Effector CD4-positive, alpha-beta T cell (primary cell): ENCODE measurements at places on chromosomes 1 and 21.
A peak's percentile ranks its signal among the peaks of the same experiment; 100 is the strongest.

GRCh38 chr1:226491093-226491850 is 57.3 kb upstream of the STUM start:
- DNase-seq = no peak

GRCh38 chr1:110722807-110723206 is 48.1 kb upstream of the KCNA3 start:
- no peak for DNase-seq

- DNase-seq = no peak
These were observed 56.3 kb downstream of the DPH5 start for GRCh38 chr1:100969327-100969726.

DNA sequence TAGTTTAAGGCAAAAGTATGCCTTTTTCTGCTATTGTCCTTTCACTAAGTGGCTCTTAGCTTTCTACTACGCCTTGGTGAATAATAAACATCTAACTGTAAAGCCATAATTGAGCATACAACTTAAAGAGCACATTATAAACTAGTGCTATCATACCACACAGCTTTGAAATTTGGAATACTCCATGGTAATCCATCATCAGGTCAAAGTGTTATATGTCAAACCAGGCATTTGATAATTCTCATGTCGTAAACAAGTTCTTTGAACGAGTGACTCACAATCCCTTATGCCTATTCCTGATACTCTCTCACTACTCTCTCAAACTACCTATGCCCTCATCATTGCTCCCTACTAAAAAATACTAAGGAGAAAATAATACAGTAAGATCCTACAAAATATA is 60.3 kb upstream of the FMN2 start:
- no peak for DNase-seq

DNA sequence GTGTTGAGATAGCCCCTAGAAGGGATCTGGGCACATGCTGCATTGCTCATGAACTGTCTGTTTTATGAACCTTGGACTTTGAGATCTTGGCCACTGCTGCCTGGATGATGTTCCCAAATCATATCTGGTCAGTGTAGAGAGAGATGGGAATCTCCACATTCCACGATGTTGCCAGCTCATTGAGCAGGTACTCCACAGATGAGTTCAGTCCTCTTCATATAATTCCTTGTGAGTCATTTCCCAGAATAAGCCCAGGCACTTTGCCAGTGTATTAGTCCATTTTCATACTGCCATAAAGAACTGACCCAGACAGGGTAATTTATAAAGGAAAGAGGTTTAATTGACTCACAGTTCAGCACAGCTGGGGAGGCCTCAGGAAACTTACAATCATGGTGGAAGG is 254.0 kb upstream of the RUNX1 start:
- no peak for DNase-seq

- no peak for DNase-seq
These were observed 28.5 kb downstream of the ETNK2 start for GRCh38 chr1:204123376-204123775.

- DNase-seq = no peak
These were observed 3.8 kb upstream of the HPCAL4 start for GRCh38 chr1:39695016-39695415.

DNA sequence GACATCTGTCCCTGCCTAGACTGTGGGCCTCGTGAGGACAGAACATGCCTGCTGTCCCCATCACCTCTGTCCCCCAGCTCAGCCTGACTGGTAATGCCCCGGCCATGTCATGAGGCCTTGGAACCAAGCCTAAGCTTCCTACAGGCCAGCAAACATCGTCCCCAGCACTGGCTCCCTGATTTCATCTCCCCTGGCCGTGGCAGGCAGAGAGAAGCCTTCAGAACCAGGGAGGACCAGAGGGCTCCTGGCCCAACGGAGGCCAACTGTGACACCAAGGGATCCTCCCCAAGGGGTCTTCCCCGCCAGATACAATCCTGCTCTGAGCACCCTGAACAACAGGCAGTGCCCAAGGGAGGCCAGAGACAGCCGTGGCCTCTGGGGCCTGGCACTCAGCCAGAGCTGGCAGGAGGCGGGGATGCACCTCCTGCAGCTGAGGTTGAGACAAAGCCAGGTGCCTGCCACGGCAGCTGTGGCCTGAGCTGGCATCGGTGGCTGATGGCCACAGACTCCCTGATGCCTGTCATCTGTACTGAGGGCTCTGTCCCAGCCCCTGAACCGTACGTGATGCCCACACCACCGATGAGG is 9.9 kb upstream of the NPHP4 start:
- DNase-seq = no peak

DNA sequence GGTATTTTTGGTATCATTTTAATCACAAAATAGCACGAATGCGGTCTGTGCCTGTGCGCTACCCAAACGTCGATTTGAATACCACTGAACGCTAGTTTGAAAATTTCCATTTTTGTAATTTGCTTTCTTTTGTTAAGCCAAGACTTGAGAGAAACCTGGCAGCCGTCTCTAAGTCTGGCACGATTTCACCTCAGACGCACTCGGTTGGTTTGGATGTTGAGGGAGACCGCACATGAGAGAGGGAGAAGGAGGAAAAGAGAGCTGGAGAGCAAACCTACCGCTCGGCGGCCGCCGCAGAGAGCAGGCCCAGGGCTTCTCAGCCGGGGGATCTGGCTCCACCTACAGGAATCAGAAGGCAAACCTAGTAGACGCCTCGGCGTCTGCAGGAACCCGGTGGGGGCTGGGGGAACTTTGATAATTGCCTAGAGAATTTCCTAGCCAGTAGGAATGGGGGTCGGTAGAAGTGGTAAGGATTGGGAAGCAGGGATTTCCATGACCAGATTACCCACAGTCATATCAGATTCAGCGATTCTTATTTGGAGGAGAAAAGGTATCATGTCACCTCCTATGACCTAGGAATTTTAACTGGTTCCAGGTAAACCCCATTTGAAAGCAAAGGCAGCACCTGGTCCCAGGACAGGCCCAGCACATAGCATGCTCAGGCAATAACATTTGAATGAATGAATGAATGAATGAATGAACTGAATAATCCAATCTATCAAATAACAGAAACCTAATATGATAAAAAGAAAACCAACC is 83.2 kb downstream of the TM2D1 start:
- peak; percentile 41 for DNase-seq
